ENCODE measurements at places on chromosomes 3 and 15.

GRCh38 chr3:65635657-65636056, 403.1 kb downstream of the MAGI1 start:
- no peak for DNase-seq

DNA sequence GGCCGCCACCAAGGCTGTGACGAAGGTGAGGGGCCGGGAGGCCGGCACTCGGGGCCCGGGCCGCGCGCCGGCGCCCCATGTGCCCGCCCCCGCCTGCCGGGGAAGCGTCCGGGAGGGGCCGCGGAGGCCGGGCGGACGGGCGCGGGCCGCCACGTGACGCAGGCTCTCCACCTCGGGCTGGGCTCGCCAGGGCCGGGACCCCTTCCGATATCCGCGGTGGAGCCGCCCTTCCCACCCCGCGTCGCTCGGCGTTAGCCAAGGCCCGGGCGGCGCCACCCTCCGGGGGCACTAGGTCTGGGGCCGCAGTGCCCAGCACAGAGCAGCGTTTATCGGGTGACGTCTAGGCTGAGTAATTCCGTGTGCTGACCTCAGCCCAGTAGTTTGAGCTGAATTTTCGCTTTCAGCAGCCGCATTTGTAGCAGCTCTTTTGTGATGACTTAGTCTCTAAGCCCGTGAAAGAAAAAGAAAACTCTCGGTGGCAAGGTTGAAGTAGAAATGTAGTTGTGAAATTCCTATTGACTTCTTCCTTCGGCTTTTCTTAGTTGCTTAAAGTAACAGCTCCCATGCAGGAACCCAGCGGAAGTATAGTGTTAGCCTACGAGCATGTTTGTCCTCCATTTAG, 885 bp downstream of the CDV3 start:
- DNase-seq = peak; percentile 39

- no peak for DNase-seq
Observed at GRCh38 chr3:13570391-13571194, 21.7 kb downstream of the FBLN2 start.

- no peak for DNase-seq
Observed at GRCh38 chr3:60081381-60082095, 1031.7 kb upstream of the CFAP20DC start.

DNA sequence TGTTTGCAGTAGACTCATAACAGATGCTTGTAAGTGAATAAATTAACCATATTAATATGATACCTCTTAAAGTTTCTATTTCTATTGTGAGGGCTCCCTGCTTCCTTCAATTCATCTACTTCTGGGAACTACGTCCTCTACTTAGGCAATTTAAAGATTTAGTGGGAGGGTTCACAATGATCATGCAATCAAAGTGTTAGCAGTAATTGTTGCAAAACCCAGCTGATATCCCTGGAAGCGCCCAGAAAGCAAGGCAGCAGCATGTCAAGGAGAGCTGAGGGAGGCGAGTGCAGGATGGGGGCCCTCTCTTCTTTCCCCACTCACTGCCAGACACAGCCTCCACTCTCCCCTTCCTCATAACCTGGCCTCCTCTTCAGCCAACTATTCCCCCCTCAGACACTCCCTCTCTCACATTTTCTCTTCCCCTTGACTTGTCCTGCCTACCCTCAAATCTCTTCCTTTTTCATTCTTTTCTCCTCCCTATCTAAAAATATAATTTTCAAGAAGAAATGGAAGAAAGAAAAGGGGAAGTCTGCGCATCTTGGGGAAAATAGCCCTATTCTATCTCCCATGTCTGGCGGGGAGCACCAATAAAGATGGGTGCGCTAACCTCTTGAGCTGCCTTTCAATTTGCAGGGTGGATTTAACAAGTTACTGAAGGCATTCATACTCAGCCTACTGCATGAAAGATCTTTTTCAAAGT, 6.6 kb downstream of the TMEM212 start:
- no peak for DNase-seq

DNA sequence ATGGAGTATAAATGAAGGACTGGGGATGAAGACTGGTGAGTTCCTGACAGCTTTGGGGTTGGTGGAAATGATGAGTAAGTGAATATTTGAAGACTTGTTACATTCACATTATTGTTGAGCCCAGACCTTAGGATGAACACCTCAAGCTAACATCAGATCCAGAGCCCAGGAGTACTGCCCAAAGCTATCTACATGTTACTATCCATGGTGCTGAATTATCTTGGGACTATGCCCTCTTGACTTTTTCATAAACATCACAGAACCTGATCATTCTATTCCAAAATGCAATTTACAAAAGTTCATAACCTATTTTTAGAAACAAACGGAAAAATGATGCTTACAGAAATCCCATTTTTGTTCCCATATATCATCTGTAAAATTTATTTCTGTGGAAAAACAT, 613.3 kb downstream of the TUSC7 start:
- DNase-seq = no peak

- no peak for DNase-seq
Observed at GRCh38 chr3:74491874-74492273, 122.6 kb downstream of the CNTN3 start.

- no peak for DNase-seq
Observed at GRCh38 chr3:188306435-188307005, 152.6 kb downstream of the LPP start.

DNA sequence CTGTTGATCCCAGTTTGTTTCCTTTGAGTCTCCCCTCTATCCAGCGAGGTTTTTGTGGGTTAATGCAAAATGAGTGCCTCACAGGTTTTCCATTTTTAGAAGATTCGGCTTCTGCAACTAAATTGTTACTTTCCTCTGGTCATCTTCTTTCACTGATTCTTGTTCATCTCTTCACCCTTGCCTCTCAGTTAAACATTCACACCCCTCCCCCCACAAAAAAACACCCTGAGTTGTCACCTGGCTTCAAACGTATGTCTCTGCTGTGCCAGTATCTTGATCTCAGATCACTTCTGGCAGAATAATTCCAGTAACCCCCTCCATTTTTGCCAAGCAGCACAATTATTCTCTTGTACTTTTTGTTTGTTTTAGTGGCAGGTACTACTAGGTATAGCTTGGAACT, 12.3 kb upstream of the CLDN16 start:
- DNase-seq = no peak

DNA sequence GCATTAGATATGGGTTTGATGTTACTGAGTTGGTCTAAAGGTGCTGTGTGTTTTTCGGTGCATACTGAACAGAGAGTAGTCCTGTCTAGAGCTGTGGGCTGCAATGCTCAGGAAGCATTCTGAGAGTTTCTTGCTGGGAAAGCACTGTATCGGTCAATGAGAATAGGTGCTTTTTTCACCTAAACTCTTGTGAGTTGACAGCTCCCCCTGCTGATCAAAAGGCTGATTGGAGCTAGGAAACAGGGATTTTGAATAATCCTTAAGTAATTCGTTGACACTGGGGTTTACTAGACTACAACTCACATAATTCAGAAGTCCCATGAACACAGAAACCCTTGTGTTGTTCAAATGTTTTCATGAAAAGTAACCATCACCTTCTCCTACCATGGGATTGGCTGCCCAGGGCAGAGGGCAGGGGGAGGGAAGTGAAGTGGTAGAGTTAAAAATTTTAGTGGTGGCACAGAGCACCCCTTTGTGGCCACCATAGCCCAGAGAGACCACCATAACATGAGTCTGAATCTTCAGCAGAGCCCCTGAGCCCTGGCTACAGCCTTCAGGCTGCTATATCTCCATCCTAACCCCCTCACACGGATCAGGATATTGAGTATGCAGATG, 13.0 kb upstream of the MANF start:
- no peak for DNase-seq

GRCh38 chr15:93152360-93152759, 63.3 kb upstream of the RGMA start:
- DNase-seq = peak; percentile 43

- DNase-seq = no peak
Observed at GRCh38 chr3:69930564-69930963, 69.0 kb upstream of the SAMMSON start.

DNA sequence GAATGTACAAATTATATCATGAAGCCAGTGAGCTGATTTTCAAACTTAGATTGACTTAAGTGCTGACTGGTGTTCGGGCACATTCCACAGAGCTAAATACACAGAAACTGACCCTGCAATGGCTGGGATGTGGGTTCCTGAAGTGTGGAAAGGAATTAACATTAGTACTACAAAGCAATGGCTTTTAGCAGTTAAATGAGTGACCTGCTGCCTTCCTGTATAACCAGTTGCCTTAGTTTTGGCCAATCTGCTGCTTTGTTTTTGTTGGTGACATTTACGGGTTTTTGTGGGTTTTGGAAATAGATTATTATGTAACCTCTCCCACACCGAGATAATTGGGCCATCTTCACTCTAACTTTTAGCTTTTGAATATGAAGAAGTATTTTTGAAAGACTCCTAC, 2.4 kb upstream of the SKIC8 start:
- DNase-seq = no peak

GRCh38 chr3:46756642-46757041, 39.0 kb upstream of the PRSS50 start:
- no peak for DNase-seq

DNA sequence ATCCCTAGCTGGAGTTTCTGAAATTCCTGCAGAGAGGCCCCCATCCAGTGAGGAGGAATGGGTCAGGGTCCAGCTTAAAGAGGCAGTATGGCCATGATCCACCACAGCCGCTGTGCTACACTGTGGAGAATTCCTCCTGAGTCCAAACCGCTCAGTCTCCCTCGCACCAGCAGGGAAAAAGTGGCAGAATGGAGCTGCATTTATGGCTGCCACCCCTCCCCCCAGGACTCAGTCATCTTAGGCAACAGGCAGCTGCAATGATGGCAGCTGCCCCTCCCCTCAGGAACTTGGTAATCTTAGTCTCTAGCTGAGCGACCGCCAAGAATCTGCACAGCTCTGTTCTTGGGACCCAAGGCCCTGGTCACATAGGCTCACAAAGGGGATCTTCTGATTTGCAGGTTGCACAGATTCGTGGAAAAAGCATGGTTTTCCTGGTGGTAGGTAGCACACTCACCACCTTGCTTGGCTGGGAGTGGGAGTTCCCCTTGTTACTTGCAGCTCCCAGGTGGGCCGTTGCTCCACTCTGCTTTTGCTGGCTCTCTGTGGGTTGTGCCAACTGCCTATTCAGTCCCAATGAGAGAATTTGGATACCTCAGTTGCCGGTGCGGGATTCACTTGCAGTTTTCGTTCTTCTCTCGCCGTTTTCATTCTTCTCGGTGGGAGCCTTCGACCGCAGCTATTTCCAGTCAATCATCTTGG, 204.1 kb downstream of the STXBP5L start:
- DNase-seq = no peak

DNA sequence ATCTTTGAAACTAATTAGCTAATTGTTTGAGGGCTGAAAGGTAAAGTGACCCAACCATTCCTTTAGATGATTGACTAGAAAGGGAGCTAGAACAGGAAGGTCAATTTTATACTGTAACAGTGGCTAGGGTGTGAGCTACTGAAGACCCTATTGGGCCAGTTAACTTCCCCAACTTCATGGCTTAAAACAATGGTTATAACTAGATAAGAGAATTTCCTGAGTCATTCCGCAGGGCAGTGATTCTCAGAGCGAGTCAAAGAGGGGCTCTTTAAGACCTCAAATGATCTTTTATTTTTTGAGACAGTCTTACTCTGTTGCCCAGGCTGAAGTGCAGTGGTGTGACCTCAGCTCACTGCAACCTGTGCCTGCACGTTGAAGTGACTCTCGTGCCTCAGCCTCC, 33.7 kb upstream of the TTBK2 start:
- no peak for DNase-seq

DNA sequence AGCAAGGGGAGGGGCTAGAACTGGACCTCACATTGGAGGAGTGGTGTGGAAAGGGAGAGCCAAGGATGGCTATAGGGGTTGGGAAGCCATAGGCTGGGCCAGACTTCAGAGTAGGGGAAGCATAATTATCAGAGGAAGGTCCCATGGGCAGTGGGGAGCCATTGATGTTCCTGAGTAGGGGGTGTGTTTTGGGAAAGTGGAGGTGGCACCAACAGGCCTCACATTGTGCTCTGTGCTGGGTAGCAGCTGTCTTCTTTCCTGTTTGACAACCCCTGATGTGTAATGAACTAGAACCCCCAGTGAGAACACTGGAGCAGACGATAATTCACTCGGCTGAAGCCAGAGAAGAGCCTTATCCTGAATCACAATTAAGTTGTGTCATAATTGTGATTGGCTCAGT, 41.2 kb downstream of the SLC6A11 start:
- no peak for DNase-seq

GRCh38 chr3:50563867-50564266, 3.7 kb downstream of the C3orf18 start:
- no peak for DNase-seq

GRCh38 chr3:177679568-177680471, 482.5 kb upstream of the TBL1XR1 start:
- DNase-seq = no peak

GRCh38 chr3:71776538-71776937, 8.4 kb downstream of the PROK2 start:
- DNase-seq = no peak

DNA sequence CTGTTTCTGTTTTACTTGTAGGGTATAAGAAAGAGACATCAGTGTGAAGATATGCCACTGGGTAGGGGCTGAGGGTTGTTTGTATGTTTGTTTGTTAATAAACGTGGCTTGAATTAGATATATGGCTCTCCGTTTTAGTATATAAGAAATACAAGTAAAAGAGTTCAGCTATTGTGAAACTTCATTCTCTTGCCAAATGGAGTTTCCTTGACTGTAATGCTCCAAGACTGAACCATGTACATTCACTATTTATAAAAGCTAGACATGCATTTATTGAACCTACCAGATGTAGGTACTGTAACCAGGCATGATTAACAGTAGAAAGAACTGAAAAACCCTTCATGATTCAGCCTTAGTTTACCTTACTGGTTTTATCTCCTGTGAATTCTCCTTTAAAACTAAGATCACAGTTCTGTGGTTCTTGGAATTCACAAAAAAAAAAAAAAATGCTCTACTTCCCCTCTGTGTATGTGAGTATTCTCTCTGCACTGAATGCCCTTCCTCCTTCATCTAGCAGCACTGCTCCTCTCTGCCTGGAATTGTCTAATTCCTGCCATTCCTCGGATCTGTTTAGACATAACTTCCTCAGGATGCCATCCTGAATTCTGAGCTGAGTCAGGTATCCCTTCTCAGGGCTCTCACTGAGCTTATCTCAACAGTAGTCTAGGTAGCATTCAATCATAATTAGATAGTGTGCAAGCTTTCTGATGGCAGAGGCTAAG, 504.4 kb downstream of the FHIT start:
- no peak for DNase-seq
